ENCODE measurements at places on chromosomes 5 and 9. TPM values are rescaled to one million over a fixed set of nuclear protein-coding genes. Genes with fewer than 3 reads are reported as not detected.

NUDT12 gene
- 4.2 TPM for total RNA-seq

FAM81B gene
- total RNA-seq: under 0.01 TPM

GMCL2 gene
- not detected for total RNA-seq

PCDHGA12 gene
- 3.5 TPM for total RNA-seq

EIF4E1B gene
- not detected for total RNA-seq

PHYHD1 gene
- total RNA-seq: 0.26 TPM

FER gene
- total RNA-seq: 11.7 TPM

PCDHAC2 gene
- 0.13 TPM for total RNA-seq

PCDHA1 gene
- not detected for total RNA-seq

- peak; percentile 53 for DNase-seq
Measured at GRCh38 chr9:136566901-136567300, 21.1 kb upstream of the NOTCH1 start.

DNA sequence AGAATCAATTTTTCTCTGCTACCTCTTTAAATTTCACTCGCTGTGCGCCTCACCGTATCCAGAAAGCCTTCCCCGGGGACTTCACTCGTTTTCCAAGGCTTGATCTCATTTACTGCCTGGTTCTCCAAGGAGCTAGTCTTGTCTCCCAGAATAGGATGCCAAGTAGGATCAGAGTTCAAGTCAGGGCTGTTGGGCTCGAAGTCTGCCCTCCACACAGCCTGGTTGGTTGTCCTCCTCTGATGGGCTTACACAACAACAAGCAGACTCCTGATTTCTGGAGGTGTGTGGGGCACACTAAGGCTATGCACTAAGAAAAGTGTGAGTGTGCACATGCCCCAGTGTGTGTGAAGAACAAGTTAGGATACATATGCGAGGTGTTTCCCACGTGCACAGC lies 14.0 kb upstream of the TNIP1 start:
- DNase-seq: no peak

GRCh38 chr5:96940586-96940985 lies 4.7 kb downstream of the LNPEP start:
- no peak for DNase-seq

DNA sequence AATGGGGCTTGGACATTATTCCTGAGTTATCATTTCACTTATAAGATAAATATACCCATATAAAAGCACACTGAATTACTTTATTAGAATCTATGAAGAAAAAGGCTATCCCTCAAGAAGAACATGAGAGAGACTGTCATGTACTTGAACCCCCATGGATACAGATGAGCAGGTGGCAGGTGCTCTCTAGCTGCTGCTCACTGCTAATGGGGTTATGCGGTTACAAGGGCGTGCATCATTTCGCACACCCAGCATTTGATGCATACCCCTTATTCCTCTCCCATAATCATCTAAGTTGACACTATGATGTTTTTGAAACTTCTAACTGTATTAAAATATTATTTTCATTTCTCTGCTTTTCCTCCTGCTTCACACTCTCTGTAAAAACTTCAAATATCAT lies 16.4 kb downstream of the ITK start:
- DNase-seq: no peak

DNA sequence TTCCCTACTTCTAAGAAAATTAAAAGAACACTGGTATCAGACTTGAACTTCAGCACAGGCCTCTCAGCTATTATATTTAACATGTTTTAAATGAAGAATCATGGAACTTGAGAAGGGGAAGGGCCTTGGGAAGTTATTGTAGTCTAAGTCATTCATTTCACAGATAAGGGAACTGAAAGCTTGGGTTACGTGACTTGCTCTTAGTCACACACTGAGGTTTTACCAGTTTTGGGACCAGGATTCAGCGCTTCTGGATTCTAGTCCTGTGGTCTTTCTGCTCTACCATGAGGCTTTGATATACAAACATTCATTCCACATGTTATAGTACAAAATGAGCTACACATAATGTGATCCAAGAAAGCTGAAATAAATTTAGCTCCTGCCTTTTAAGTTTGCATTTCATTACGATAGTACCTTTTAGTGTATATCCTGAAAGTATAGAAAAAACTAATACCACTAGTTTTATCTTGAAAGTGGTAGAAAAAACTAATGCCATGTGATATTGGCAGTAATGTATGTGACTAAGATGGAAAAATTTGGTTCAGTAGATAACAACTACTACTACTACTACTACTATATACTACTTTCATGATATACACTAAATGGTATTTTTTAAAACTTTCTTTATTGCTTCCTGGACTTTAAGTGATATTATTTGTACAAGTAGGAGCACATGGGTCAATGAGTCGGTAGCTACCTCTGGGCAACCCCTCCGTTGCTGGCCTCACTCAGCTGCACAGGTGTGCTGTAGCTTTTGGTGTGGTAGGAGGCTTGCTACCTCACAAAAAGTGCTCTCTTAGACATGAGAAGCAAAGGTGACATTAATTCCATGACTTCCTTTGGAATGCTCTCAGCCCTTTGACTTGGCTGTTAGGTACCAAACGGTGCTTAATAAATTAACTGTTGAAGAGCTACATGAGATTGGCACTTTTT lies 40.7 kb downstream of the F2RL2 start:
- no peak for DNase-seq

GRCh38 chr5:135604056-135604455 lies 25.3 kb upstream of the CXCL14 start:
- DNase-seq: no peak

GRCh38 chr5:59107692-59108091 lies 524.8 kb downstream of the RAB3C start:
- no peak for DNase-seq

GRCh38 chr5:60535198-60535597 lies 164.8 kb downstream of the DEPDC1B start:
- DNase-seq: no peak

- DNase-seq: no peak
Measured at GRCh38 chr5:158007336-158007735, 148.4 kb upstream of the CLINT1 start.

- no peak for DNase-seq
Measured at GRCh38 chr9:121985792-121986494, 107.2 kb downstream of the TTLL11 start.

- DNase-seq: no peak
Measured at GRCh38 chr9:134352247-134352933, 26.1 kb downstream of the RXRA start.

GRCh38 chr9:89806371-89807100 lies 201.7 kb downstream of the GADD45G start:
- no peak for DNase-seq
